ENCODE measurements at places on chromosomes 2 and 18. TPM values are rescaled to one million over a fixed set of nuclear protein-coding genes. Genes with fewer than 3 reads are reported as not detected.
A peak's percentile ranks its signal among the peaks of the same experiment; 100 is the strongest.

DNA sequence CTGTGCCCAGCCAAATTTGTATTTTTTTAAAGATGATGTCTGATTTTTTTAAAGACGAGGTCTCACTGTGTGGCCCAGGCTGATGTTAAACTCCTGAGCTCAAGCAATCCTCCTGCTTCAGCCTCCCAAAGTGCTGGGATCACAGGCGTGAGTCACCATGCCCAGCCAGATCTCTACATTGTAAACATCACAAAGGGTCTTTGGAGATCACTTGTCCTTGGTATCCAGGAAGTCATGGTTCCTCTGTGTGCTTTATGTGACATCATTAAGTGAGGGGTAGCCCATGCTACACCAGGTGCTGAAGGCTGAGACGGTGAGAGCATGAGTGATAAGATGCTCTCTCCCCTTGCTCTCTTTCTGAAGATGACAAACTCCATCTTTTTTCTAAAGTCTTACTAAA, 7.0 kb upstream of the NUP35 start:
- H3K4me3 ChIP-seq, result no peak overlapping the region
- H3K4me1 ChIP-seq, result no peaks in the 10 kb centered on the region
- H3K27me3 ChIP-seq, result no peaks in the 10 kb centered on the region
- no peak for DNase-seq

- no peak for DNase-seq
- H3K4me1 ChIP-seq, result no peaks in the 10 kb centered on the region
- H3K27me3 ChIP-seq, result no peaks in the 10 kb centered on the region
- no peak overlapping the region for H3K27ac ChIP-seq
- no peak overlapping the region for H3K4me3 ChIP-seq
Observed at GRCh38 chr2:227395556-227395955, 7.8 kb upstream of the SCYGR1 start.

GRCh38 chr2:46811379-46812310, 104.0 kb downstream of the MCFD2 start:
- peaks cover 12% of the 10 kb centered on the region for H3K4me1 ChIP-seq
- H3K27ac ChIP-seq, result peak overlapping the region; percentile 74
- H3K27me3 ChIP-seq, result no peaks in the 10 kb centered on the region
- no peak for DNase-seq
- H3K36me3 ChIP-seq, result no peaks in the 10 kb centered on the region
- H3K4me3 ChIP-seq, result no peak overlapping the region

DNA sequence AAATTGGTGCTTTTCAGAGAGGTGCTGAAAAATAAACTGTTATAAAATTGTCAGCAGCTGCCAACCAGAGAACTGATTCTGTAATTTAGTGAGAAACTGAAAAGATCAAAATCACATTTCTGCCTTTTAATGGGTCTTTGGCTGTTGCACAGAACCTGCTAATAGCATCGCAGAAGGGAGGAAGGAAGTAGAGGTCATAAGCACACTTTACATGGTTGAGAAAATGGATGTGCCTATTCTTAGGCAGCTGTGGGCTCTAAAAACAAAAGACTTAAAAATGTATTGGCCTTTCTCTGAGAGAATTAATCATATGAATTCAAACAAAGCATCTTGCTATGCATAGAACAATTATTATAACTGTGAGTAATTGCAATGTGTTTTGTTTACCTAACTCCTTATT, 1186.9 kb downstream of the DSC3 start:
- H3K4me3 ChIP-seq, result no peak overlapping the region
- no peak for DNase-seq
- no peaks in the 10 kb centered on the region for H3K27me3 ChIP-seq
- H3K4me1 ChIP-seq, result no peaks in the 10 kb centered on the region

DNA sequence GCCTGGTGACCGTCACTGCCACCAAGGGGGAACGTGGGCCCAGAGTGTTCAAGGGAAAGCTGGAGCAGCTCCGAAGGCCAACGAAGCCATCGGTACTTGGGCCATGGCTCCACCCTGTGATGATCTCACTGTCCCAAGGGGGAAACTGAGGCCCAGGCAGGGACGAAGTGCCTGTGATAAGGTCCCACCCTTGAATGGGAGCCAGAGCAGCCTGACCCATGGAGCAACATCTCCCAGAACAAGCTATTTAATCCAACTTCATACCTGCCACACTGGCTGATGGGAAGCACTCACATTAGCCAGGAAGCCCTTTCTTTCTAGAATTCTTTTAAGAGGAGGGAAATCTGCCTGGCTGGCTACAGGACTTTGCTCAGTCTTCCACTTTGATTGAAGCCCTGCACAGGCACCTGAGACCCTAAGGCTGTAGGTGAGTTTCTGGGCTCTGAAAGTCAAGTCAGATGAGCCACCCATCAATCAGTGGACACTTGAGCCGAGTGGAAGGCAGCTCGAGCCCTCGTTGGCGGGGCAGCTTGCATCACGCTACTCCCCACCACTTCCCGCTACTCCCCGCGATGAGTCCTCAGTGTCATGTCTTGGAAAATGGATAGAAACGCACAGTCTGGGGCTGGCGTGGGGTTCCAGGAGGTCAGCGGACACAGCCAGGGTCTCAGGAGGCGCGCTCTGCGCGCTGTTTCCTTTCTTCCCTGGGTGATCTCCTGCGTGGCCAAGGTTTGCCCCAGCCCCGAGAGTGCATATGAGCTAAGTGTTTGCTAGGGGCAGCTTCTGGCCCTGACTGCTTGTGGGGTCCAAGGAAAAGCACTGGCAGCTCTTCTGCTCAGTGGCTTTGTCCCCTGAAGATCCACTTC, 2.5 kb upstream of the HS6ST1 start:
- peaks cover 12% of the 10 kb centered on the region for H3K27me3 ChIP-seq
- H3K4me1 ChIP-seq, result peaks cover 40% of the 10 kb centered on the region
- no peak for DNase-seq
- no peak overlapping the region for H3K27ac ChIP-seq

DNA sequence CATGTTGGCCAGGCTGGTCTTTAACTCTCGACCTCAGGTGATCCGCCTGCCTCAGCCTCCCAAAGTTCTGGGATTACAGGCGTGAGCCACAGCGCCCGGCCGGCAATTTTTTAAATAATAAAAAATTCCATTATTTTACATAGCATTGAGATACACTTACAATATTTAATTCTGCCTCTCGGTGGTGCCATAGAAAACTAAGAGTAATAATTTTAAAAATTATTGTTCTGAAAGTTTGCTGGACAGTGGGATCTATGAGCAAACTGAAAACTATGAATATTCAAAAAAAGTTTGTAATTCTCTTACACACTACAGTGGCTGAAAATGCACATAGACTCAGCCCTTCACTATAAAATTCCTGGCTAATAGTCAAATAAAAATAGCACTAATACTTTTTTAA, 90.9 kb upstream of the STON1 start:
- H3K36me3 ChIP-seq, result no peaks in the 10 kb centered on the region
- H3K27me3 ChIP-seq, result no peaks in the 10 kb centered on the region
- no peak overlapping the region for H3K27ac ChIP-seq

- no peaks in the 10 kb centered on the region for H3K36me3 ChIP-seq
- no peak overlapping the region for H3K4me3 ChIP-seq
- H3K27me3 ChIP-seq, result no peaks in the 10 kb centered on the region
- H3K4me1 ChIP-seq, result no peaks in the 10 kb centered on the region
- no peak overlapping the region for H3K27ac ChIP-seq
- no peak for DNase-seq
Observed at GRCh38 chr18:5167831-5168230, 29.2 kb downstream of the AKAIN1 start.

DNA sequence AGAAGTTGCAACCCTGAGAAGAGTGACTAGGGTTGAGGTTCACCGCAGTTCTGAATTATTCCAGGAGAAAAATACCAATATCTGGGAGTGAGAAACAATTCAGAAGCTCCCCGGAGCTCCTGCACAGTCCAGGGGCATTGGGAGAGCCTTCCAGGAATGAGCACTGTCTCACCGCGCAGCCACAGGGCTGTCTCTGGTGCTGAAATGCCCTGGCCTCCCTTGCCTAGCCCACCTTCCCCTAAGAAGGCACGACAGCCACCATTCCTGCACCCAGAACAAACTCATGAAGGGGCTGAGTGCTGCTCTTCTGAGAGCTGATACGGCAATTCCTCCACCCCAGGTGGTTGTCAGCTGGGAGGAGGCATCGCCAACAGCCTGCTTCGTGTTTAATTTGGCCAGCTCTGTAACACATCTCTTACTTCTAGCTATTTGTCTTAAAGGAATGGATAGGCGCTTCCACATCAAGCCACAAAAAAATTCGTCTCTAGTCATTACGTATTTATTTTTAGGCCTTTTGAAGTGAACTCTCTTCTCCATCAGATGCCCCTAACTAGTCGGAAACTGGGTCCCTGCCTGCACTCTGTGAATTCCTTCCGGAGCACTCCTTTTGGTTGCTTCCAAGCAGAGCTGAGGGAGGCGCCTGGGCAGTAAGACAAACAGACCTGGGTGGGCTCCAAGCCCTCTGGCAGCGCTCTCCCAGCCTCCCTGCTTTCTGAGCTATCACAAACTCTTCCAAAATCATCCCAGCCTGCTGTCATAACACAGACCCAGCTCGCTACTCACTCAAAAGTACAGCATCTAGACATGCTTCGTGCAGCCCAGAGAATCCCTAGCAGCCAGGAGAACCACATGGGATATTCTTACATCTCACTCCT, 120.5 kb upstream of the CCDC68 start:
- H3K4me1 ChIP-seq, result no peaks in the 10 kb centered on the region
- H3K27ac ChIP-seq, result no peak overlapping the region
- no peaks in the 10 kb centered on the region for H3K27me3 ChIP-seq
- H3K4me3 ChIP-seq, result no peak overlapping the region

- no peak overlapping the region for H3K27ac ChIP-seq
- peaks cover 43% of the 10 kb centered on the region for H3K27me3 ChIP-seq
- no peak for DNase-seq
- H3K36me3 ChIP-seq, result no peaks in the 10 kb centered on the region
Observed at GRCh38 chr18:34220081-34220815, 4.5 kb downstream of the NOL4 start.

DNA sequence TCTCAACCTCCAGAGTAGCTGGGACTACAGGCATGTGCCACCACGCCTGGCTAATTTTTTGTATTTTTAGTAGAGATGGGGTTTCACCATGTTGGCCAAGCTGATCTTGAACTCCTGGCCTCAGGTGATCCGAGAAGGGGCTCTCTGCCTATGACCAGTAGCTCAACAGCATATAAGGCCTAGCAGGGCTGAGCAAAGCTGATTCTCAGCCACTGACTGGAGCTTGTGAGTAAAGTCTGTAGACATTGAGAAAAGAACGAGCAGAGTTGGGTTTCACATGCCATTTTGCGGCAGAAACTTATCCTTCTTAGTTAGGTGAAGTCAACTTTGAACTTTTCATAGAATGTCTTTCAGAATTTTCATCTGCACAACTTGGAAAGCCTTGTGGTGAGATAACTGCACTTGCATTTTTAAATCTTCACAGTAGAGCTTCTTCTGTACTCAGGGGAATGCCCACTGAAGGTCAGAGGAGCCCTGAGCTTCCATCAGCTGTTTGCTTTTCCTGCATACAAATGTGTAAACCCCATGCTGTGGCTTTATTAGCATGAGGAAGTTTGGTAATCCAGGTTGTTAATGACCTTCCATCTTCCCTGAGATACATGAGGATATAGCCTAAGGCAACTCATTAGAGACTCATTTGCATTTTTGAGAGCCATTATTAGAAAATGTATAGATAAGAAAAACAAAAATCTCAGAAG, 602.4 kb downstream of the METTL4 start:
- H3K4me1 ChIP-seq, result no peaks in the 10 kb centered on the region
- no peaks in the 10 kb centered on the region for H3K36me3 ChIP-seq
- H3K27ac ChIP-seq, result no peak overlapping the region
- H3K27me3 ChIP-seq, result no peaks in the 10 kb centered on the region
- no peak overlapping the region for H3K4me3 ChIP-seq

- DNase-seq, result no peak
- H3K4me3 ChIP-seq, result no peak overlapping the region
- H3K27me3 ChIP-seq, result no peaks in the 10 kb centered on the region
- H3K36me3 ChIP-seq, result no peaks in the 10 kb centered on the region
- no peak overlapping the region for H3K27ac ChIP-seq
Observed at GRCh38 chr2:9333591-9334171, 89.6 kb downstream of the ITGB1BP1 start.

DNA sequence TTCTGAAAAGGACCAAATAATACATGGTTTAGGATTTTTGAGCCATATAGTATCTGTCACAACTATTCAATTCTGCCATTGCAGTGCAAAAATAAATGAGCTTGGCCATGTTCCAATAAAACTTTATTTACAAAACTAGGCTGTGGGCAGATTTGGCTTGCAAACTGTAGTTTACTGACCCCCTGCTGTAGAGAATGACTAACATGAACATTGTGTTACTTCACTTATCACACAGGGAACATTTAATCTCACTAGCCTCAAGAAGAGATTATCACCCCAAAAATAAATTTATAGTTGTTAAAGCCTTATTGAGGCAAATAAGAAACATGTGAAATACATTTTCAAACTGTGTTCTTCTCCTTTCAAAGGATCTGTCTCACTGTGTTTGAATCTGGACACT, 766.2 kb downstream of the MBD2 start:
- no peak for DNase-seq
- no peak overlapping the region for H3K4me3 ChIP-seq
- no peaks in the 10 kb centered on the region for H3K4me1 ChIP-seq
- H3K27ac ChIP-seq, result no peak overlapping the region
- H3K36me3 ChIP-seq, result no peaks in the 10 kb centered on the region
- H3K27me3 ChIP-seq, result no peaks in the 10 kb centered on the region

DNA sequence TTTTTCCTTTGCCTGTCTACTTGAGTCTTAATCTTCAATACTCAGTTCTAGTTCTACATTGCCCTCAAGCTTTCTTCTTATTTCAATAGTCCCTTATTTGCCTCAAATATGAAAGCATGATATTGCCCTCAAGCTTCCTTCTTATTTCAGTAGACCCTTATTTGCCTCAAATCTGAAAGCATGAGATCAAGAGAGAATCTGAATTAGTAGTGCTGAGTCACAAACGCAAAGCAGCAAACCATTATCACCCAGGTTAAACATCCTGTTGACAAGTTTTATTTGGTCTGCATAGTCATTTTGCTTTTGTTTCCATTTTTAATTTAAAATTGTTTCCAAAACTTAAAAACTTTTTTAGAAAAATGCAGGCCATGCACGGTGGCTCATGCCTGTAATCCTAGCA, 583.3 kb upstream of the FSHR start:
- H3K27me3 ChIP-seq, result no peaks in the 10 kb centered on the region
- H3K4me1 ChIP-seq, result no peaks in the 10 kb centered on the region
- no peaks in the 10 kb centered on the region for H3K36me3 ChIP-seq
- no peak overlapping the region for H3K4me3 ChIP-seq
- DNase-seq, result no peak

- no peak overlapping the region for H3K27ac ChIP-seq
- no peaks in the 10 kb centered on the region for H3K27me3 ChIP-seq
- H3K4me1 ChIP-seq, result no peaks in the 10 kb centered on the region
Observed at GRCh38 chr18:60794802-60795201, 422.2 kb upstream of the MC4R start.

GRCh38 chr2:21924640-21925285, 801.0 kb downstream of the TDRD15 start:
- H3K27ac ChIP-seq, result no peak overlapping the region
- H3K4me1 ChIP-seq, result no peaks in the 10 kb centered on the region
- no peaks in the 10 kb centered on the region for H3K36me3 ChIP-seq

Gene BIRC6
- polyA plus RNA-seq, result 83.2 TPM

Gene GPR39
- 4.8 TPM for polyA plus RNA-seq

Gene LRRC30
- not detected for polyA plus RNA-seq

Gene NYAP2
- 0.06 TPM for polyA plus RNA-seq

Gene ASB18
- polyA plus RNA-seq, result not detected

Gene TRIM54
- polyA plus RNA-seq, result 0.09 TPM

Gene ZRANB3
- 9.2 TPM for polyA plus RNA-seq

Gene AQP12B
- not detected for polyA plus RNA-seq

Measured in left lung (tissue), 14 donors.